ENCODE measurements at places on chromosomes 12 and 14.

GRCh38 chr12:93946542-93947150 lies 201.7 kb upstream of the PLXNC1 start:
- DNase-seq = no peak

GRCh38 chr12:132776816-132777568 lies 15.4 kb upstream of the ANKLE2 start:
- DNase-seq = no peak

- DNase-seq = no peak
These were observed 190.2 kb upstream of the CAND1 start for GRCh38 chr12:67078957-67079356.

- DNase-seq = no peak
These were observed 108.8 kb downstream of the VEZT start for GRCh38 chr12:95326445-95326844.

GRCh38 chr14:32375663-32376062 lies 46.6 kb downstream of the AKAP6 start:
- no peak for DNase-seq

DNA sequence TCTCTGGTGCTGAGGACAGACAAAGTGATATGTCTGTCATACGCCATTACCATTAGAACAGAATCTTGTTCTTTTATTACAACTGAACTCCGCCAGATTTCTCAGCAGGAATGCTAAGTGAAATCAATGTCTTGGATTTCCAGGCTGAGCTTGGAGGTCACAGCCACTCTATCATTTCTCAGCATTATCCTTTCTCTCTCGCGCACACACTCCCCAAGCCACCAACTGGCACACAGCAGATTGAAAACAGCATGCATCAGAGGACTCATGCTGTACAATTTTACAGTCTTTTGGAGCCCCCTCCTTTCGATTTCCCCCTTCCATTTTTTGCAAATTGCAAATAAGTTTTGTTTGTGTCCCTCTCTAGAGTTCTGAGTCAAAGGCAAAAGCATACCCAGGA lies 348.6 kb downstream of the SOX5 start:
- no peak for DNase-seq

GRCh38 chr14:87629788-87630187 lies 363.2 kb downstream of the GALC start:
- no peak for DNase-seq

Data from thoracic aorta (tissue), 2 donors.